ENCODE measurements at places on chromosomes 16 and 17.

GRCh38 chr17:2779545-2779944 lies 16.7 kb upstream of the RAP1GAP2 start:
- no peak for DNase-seq

GRCh38 chr17:80797741-80798594 lies 193.7 kb upstream of the CHMP6 start:
- no peak for DNase-seq

DNA sequence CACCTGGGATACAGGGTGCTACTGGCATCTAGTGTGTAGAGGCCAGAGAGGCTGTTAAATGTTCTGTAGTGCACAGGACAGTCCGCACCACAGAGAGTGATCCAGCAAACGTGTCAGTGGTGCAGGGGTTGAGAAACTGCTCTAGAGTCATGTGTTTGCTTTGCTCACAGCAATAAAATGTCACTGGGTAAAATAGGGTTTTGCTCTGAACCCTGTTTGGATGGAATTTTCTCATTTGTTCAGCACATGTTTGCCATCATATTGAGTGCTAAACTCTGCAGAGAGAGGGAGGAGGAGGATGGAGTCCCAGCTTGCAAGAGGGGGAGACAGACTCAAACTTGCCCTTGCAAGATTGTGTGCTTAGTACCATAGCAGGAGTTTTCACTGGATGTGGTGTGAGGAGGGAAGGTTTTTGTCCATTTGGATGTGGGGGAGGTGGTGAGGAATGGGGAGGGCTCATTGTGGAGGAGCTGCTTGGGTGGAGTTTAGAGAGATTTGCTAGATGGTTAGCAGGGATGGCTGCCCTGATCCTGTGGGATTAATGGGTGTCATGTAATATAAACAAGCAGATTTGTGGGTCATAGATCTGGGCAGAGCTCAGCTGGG lies 11.8 kb downstream of the PLCG2 start:
- DNase-seq = peak; percentile 39

- DNase-seq = no peak
Observed at GRCh38 chr17:17893801-17894644, 57.2 kb upstream of the SREBF1 start.

GRCh38 chr17:47844227-47844626 lies 3.2 kb upstream of the SCRN2 start:
- DNase-seq = no peak
